ENCODE measurements at places on chromosomes 13 and 19. TPM values are rescaled to one million over a fixed set of nuclear protein-coding genes. Genes with fewer than 3 reads are reported as not detected.

- no peak for DNase-seq
Observed at GRCh38 chr19:18883526-18884304, 12.2 kb downstream of the CERS1 start.

DNA sequence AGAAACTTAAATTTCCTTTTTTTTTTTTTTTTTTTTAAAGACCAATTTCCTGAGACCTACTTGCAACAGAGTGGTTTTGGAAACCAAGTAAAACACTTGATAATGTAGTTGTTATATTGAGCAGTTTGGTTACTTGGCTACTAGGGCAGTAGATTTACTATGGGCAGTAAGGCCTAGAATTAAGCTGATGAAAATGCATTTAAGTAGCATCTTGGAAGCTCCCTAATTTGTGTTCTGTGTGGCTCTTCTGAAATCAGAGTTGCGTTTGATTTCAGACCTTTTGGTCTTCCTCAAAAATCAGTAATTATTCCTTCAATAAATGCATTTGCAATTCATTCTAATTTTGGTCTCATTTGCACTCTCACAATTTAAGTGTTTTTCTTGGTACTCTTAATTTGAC, 810 bp downstream of the GPR180 start:
- no peak for DNase-seq

DNA sequence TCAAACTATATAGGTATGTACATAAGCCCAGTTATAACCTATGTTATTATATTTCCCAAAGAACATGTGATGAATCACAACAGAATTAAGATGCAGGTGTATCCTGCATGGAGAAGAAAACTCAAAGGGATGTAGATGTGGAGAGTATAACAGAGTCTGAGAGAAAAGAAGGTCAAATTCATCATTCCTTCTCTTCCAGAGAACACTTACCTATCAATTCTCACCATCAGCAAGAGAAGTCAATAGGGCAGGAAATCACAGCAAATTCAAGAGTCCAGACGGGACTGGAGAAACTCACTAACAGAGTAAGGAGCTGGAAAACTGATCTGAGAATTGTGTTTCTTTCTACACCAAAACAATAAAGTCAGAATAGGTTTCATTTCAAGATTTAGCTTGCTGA, 28.4 kb downstream of the DIAPH3 start:
- DNase-seq = no peak

EDNRB gene
- polyA plus RNA-seq = 102 TPM

DNA sequence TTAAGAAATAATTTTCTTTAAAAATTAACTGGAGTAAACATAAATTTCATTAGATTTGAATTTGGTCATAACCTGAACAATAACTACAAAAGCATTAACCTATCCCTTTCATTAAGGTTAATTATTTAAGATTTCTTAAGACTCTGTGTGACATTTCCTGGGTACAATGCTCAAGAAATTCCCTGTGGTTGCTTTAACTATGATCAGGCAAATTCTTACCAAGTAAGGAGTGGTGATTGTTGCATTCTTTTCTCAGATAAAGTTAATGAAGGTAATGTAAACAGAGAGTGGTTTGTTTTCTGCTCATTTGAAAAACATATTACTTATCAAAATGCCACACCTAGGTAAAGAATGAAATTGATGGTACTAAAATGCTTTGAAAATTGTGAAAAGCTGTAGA, 114.8 kb upstream of the MIR17HG start:
- DNase-seq = no peak

DNA sequence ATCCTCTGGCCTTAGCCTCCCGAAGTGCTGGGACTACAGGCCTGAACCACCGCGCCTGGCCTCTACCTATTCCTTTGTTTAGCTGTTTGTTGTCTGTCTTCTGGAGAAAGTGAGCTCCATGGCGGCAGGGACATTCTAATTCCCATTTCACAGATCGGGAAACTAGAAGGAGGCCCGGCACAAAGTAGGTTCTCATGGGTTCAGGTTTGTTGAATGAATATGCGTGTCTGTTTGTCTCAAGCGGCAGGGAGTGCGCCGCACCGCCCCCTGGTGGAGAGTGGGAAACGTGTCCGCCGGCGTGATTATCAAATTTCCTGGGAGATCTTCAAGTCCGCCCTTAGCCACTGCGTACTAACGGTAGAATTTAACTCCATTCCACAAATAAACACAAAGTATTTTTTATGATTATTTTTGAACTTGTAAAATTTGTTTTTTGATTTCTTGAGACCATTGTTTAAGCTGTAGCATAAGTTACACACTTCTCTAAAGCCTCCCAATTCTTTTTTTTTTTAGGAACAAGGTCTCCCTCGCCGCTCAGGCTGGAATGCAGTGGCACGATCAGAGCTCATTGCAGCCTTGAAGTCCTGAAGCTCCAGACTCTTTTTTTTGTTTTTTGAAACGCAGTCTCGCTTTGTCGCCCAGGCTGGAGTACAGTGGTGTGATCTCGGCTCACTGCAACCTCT, 8.9 kb upstream of the CCDC9 start:
- DNase-seq = peak; percentile 81

- DNase-seq = no peak
Observed at GRCh38 chr13:113749967-113750366, 9.1 kb upstream of the TMEM255B start.

WASF3 gene
- 18.5 TPM for polyA plus RNA-seq

TMEM190 gene
- polyA plus RNA-seq = 6.9 TPM

DNA sequence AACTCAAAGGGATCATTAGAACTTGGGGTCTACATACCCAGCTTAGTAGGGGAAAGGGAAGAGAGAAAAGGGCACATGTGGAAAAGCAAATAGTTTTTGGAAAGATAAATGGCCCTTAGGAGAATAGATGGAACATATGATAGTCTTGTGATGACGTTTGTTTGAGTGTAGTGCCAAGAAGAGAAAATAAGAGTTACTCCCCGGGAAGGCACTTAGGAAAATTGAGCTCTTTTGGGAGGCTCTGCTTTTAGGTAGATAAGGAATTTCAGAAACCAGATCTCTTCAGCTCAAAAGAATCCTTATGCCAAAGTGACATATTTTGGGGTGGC, 44.8 kb upstream of the SERTM1 start:
- no peak for DNase-seq

DNA sequence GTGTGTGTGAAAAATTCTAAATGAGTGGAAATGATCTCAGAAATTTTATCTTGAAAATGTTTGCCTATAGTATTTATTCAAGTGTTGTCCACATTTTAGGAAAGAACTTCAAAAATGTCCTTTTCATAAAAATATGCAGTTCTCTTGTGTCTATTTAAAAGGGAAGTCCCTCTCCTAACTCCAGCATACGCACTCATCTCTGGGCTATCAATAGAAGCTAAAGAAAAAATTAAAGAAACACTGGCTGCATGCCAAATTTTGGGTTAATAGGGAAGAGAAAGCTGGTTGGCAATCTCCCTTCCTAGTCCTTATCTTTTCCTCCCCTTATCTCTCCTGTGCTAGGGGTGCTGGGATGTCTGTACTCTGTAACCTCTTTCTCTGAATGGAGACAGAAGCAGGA, 313.3 kb downstream of the ENOX1 start:
- DNase-seq = no peak

DNA sequence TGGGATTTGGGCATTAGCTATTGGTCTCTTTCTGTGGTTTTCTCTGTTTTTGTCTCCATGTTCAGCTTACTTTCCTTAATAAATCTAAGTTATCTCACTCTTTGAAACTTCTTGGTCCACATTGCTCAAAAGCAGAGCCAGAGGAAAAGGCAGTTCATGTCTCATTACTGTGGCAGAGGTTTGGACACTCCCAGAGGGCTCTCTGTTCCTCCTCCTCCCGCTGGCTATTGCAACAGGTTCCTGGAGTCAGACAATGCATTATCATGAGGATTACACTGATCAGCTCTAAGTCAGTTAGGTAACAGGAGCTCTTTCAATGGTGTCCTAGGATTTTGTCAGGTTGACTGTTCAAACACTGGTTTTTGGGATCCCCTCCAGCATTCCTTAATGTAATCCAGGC, 298.8 kb downstream of the NDFIP2 start:
- no peak for DNase-seq

CYP2A7 gene
- polyA plus RNA-seq = 0.23 TPM

SPTBN4 gene
- polyA plus RNA-seq = 1.3 TPM

DNA sequence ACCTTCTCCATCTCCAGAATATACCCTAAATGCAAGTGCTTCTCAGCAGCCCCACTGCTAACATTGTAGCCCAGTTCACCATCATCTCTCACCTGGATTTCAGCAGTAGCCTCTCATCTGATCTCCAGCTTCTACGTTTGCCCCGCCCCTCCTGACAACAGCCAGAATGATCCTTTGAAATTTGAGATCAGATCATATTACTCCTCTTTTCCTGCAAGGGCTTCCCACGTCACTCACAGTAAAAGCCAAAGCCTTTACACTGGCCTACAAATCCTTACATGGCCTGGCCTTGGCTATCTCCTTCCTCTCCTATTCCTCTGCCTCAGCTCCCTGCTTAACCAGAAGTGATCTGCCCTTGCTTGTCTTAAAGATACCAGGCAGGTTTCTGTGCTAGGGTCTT, 94.3 kb upstream of the NBEA start:
- no peak for DNase-seq

DNA sequence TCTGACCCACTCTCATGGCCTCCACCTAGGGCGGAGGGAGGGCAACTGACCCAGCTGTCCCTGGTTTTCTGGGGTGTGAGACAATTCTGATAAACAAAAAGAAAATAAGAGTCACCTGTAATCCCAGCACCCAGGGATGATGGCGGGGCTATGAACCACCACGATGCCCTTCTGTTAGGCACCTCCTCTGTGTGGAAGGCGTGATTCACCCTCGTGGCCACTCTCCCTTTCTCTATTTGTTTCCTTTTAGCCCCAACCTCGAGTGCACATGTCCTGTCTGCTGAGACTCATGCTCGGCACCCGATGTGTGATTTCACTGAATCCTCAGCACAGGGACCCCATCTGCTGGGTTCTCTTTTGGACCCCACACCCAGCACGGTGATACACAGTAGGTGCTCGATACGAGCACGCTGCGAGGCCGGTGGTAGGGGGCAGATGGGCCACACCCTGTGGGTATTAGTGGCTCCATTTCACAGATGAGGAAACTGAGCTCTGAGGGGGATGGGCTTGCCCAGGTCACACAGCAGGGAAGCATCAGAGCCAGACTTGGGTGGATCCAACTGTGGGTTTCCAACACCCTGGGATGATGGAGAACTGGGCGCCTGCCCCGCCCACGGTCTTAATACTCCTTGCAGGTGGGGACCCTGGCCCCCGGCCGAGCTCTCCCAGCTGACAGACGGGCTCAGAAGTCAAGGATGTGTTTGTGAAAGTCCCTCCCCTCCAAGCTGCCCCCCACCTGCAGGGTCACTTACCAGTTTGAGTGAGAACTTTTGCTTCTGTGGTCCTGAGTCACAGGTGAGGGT, 24.9 kb downstream of the VRK3 start:
- DNase-seq = no peak

ARL11 gene
- 0.50 TPM for polyA plus RNA-seq

GRCh38 chr19:16660763-16661479, at the start of gene TMEM38A:
TSS of gene TMEM38A (plus strand) at chr19:16661139. CDS start at chr19:16661218, 79 bp downstream.
- DNase-seq = peak; percentile 25

CEACAM8 gene
- 0.29 TPM for polyA plus RNA-seq

RFXANK gene
- 74.4 TPM for polyA plus RNA-seq

CPB2 gene
- 0.35 TPM for polyA plus RNA-seq

DNA sequence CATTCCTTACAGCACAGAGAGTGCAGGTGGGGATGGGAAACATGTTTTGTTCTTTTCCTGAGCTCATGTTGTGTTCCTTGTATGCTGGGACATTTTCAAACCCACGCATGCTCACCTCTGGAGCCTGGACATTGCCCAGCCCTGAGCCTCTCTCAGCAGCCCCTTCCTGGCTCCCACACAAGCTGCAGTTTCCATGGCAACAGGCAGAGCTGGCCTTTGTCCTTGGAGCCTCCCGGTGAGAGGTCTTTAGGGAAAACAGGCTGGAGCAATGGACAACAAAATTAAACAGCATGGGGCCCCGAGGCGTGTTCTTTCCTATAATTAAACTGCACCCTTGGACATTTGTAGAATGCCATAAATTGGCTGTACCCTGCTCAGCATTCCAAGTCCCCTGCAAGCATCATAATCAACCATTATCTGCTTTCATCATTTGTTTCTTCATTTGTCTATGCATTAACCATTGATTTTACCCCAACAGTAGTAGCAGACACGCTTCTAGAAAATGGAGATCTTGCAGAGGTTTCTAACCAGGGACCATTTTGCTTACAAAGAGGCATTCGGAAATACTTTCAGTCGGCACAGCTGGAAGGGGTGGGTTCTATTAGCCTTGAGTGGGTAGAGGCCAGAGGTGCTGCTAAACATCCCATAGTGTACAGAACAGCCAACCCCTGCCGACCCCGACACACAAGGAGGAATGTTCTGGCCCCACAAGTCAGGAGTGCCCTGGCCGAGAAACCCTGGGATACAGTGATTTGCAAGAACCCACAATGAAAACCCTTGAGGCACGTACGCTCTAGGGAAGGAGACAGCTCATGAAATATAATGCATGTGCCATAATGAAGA, 133.4 kb upstream of the PEG3 start:
- DNase-seq = no peak

GRCh38 chr13:103328899-103329298, 262.7 kb upstream of the SLC10A2 start:
- DNase-seq = no peak

ZNF440 gene
- 26.4 TPM for polyA plus RNA-seq

ADAMTS10 gene
- 53.9 TPM for polyA plus RNA-seq

CALR3 gene
- not detected for polyA plus RNA-seq

DOCK9 gene
- 121 TPM for polyA plus RNA-seq

DNA sequence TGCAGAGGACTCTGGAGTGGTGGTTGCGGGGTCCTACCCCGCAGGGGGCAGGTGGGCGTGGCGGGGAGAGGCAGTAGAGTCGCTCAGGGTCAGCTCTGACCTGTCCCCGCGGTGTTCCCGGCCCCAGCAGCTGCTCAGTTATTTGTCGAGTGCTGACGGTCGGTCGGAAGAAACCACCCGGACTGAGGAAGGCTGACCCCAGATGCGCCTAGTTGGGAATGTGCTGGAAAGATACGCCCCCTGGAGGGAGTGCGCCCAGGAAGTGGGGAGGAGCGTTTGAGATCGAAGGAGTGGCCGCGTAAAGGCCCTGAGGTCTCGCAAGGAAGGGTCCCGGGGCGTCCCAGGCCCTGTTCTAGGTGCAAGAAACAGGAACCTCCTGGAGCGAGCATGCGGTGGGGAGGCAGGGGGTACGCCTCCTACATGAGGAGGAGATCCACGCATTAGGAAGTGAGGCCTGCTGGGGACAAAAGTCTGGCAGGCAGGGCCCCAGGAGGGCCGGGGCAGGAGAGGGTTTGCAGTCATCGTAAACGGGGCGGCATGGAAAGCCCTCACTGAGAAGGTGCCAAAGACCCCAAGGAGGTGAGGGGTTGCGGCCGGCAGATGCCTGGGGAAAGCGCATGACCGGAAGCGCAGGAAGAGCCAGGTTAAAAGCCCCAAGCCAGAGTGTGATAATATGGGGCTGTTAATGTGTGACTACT, 9.2 kb downstream of the CCDC8 start:
- DNase-seq = no peak

GRCh38 chr19:4678881-4679790, 9.0 kb upstream of the MYDGF start:
- DNase-seq = no peak

DNA sequence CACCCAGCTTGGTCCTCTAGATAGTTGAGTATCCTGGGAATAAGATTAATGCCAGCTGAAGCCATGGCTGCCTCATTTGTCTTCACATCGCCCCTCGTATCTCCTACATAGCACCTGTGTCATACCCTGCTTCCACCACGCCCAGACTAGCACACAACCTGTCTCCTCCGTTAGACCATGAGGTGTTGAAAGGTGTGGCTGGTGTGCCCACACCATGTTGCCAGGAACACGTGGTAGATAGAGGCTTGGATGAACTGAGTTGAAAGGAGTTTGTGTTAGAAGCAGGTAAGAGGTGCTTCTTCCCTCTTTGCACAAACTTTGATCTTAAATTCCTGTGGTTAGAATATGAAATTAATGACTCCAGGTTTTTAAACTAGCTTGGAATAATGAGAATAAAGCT, 40.1 kb downstream of the RGCC start:
- DNase-seq = no peak

ATP8B3 gene
- 1.6 TPM for polyA plus RNA-seq

ZNF701 gene
- 21.1 TPM for polyA plus RNA-seq
